Heart right ventricle (tissue), 16 donors: ENCODE measurements at places on chromosomes 6 and 20. TPM values are rescaled to one million over a fixed set of nuclear protein-coding genes. Genes with fewer than 3 reads are reported as not detected.

- no peak for DNase-seq
These were observed 177.7 kb upstream of the SNX9 start for GRCh38 chr6:157645201-157645795.

SLPI gene
- 1.4 TPM for total RNA-seq

GRCh38 chr20:45258664-45259063 is 4.3 kb upstream of the SLPI start:
- no peak for DNase-seq

GRCh38 chr6:4413073-4413472 is 277.7 kb upstream of the ECI2 start:
- DNase-seq, result no peak

GRCh38 chr6:152821525-152821924 is 70.9 kb downstream of the VIP start:
- DNase-seq, result no peak

DNA sequence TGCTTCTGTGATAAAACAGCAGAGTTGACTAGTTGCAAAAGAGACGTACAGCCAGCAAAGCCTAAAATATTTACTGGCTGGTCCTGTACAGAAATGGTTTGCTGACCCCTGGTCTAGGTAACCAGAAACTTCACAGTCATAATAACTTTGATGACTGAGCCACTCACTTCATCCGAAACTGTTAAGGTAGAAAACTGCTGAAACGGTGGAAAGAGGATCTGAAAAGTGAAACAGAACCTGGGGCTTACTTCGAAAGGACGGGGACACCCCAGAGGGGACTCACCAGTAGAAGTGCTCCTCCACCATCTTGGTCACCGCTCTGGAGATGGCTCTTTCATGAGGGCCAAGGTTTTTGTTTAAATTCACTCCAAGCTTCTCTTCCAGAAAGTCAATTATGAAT is 16.4 kb downstream of the FAXC start:
- no peak for DNase-seq

PSORS1C1 gene
- 3.2 TPM for total RNA-seq

DNA sequence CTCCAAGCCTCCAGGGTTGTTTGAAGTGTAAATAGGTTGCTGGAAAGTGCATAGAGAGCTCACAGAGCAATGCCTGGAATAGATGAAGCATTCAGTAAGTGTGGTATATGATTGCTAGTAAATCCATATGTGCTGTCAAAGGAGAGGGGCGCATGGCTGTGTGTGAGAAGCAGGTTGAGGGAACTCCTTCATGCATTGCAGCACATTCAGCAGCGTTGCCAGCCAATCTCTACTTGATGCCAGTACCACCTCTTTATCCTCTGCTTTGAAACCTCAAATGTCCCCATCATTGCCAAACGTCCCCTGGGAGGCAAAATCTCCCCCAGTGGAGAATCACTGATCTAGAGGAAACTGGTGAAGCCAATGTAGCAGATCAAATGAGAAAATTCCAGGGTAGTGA is 82.7 kb upstream of the RALGAPA2 start:
- no peak for DNase-seq

DNA sequence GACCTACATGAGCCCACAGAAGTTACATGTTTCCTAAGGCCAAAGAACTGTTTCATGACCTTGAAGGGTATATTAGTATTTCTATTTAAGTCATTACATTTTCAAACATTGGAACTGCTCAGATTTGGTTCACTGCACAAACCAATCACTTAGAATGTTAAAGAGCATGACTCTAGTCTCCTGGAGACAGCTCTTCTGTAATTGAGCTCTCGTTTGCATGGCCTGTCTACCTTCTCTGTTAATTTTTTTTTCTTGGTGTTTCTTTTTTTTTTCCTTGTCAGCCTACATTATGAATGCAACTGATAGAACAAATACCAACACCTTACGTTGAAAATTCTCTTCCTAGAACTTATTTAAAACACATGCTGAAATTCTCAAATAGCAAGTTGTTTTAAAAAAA is 860.2 kb upstream of the MAP3K7 start:
- DNase-seq, result no peak

DNA sequence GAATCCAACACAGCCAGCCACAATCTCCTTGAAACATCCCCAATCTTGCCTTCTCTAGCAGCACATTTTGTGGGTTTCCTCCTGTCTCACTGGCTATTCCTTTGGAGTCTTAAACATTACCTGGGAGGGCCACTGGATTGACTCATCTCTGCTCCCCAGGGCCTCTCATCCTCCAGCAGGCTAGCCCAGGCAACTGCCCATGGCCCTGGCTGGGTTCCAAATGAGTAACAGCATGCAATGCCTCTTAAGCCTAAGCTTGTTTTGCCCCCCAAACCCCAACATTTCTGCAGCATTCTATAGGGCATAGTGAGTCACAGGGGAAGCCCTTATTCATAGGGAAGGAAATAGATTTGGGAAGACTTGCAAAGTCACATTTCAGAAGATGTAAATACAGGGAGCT is 204.9 kb downstream of the FOXA2 start:
- DNase-seq, result no peak

TMEM200A gene
- total RNA-seq, result 0.30 TPM

TTLL9 gene
- not detected for total RNA-seq

DNA sequence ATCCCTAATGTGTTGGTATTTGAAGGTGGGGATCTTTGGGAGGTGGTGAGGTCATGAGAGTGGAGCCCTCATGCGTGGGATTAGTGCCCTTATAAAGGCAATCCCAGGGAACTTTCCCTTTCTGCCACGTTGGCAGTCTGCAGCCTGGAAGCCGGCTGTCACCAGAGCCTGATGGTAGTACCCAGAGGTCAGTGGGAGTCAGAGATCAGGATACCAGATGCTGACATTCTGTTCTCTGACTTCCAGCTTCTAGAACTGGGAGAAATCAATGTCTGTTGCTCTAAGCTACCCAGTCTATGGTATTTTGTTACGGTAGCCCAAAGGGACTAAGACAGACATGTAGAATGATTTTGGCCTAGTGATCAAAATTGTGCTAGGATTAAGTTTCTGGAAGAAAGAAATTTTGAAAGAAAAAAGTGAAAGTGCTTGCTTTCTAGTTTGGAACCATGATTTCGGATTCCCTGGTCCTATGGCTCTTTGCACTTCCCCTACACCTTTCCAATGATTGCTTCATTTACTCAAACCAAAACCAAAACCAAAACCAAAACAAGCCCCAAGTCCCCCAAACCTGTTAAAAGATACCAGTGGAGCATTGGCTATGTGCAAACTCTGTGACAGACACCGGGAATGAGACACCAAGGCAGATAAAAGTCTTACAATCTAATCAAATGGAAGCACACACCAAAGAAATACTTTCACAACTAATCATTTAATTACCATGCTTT is 173.7 kb upstream of the ZNF217 start:
- no peak for DNase-seq

XKR7 gene
- not detected for total RNA-seq

HFE gene
- 2.5 TPM for total RNA-seq

DNA sequence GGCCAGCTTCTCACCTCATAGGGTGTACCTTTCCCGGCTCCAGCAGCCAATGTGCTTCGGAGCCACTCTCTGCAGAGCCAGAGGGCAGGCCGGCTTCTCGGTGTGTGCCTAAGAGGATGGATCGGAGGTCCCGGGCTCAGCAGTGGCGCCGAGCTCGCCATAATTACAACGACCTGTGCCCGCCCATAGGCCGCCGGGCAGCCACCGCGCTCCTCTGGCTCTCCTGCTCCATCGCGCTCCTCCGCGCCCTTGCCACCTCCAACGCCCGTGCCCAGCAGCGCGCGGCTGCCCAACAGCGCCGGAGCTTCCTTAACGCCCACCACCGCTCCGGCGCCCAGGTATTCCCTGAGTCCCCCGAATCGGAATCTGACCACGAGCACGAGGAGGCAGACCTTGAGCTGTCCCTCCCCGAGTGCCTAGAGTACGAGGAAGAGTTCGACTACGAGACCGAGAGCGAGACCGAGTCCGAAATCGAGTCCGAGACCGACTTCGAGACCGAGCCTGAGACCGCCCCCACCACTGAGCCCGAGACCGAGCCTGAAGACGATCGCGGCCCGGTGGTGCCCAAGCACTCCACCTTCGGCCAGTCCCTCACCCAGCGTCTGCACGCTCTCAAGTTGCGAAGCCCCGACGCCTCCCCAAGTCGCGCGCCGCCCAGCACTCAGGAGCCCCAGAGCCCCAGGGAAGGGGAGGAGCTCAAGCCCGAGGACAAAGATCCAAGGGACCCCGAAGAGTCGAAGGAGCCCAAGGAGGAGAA is 10.5 kb downstream of the GNAS-AS1 start:
- no peak for DNase-seq

MYCT1 gene
- 17.7 TPM for total RNA-seq

- DNase-seq, result no peak
These were observed 222.5 kb upstream of the SOX4 start for GRCh38 chr6:21371061-21371460.

GRCh38 chr20:50635676-50636600 is 55.4 kb downstream of the RIPOR3 start:
- peak; percentile 74 for DNase-seq

LY6G6C gene
- total RNA-seq, result not detected

- no peak for DNase-seq
These were observed 5.5 kb upstream of the CD40 start for GRCh38 chr20:46112430-46113112.

GRCh38 chr6:183668-184067 is 108.6 kb upstream of the DUSP22 start:
- no peak for DNase-seq

GRCh38 chr6:137363805-137364138 is 130.4 kb downstream of the OLIG3 start:
- DNase-seq, result no peak

- no peak for DNase-seq
These were observed 13.9 kb downstream of the FOXO3 start for GRCh38 chr6:108574457-108575141.

SH3BGRL2 gene
- 5.1 TPM for total RNA-seq

- DNase-seq, result no peak
These were observed 32.4 kb downstream of the AAR2 start for GRCh38 chr20:36268440-36269342.

- no peak for DNase-seq
These were observed 55.2 kb downstream of the PSMB1 start for GRCh38 chr6:170497841-170498301.
